Activated T-helper 2 cell treated with anti-CD3 and anti-CD28 coated beads, Interferon-gamma antibody, Interleukin-2, Interleukin-4, amounts not matched to agents 10 μg/mL and 5 μg/mL and 100 μg/mL, durations not matched to agents 14 hours and 24 hours and 36 hours (primary cell): ENCODE measurements at places on chromosomes 2 and 18. TPM values are rescaled to one million over a fixed set of nuclear protein-coding genes. Genes with fewer than 3 reads are reported as not detected.

The LOXL3 gene
- 1.7 and 2.1 TPM in 2 replicates for total RNA-seq

DNA sequence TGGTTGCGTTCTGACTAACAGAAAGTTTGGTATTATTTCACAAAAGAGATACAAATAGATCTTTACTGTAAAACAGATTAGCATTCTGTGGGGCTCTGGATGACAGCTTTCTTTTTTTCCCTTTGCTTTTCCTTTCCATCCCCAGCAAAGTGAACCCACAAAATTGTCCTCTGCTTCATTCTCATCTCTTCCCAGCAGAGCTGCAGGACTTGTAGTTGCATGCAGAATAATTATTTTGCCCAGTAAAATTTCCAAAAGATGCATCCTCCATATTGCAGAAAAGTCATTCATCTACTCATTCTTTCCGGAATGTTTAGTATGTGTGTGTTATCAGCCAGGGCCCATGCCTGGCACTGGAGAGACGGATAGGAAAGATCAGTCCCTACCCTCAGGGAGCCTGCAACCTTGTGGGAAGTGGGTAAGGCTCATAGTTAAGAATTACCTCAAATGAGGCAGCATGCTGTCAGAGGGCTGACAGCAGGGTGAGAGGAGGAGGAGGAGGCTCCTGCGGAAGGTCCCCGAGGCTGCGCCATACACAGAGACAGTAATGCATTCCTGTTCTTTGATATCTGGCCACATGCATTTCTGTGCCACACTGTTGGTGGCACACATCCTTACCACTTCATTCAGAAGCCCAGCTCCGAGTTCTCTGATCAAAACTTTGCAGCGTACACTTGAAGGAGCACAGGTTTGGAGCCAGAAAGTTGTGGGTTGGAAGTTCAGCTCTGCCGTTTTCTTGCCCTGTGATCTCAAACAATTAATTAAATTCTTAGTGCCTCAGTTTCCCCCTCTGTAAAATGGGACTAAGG lies 225.4 kb downstream of the MYCN start:
- no peak for DNase-seq

DNA sequence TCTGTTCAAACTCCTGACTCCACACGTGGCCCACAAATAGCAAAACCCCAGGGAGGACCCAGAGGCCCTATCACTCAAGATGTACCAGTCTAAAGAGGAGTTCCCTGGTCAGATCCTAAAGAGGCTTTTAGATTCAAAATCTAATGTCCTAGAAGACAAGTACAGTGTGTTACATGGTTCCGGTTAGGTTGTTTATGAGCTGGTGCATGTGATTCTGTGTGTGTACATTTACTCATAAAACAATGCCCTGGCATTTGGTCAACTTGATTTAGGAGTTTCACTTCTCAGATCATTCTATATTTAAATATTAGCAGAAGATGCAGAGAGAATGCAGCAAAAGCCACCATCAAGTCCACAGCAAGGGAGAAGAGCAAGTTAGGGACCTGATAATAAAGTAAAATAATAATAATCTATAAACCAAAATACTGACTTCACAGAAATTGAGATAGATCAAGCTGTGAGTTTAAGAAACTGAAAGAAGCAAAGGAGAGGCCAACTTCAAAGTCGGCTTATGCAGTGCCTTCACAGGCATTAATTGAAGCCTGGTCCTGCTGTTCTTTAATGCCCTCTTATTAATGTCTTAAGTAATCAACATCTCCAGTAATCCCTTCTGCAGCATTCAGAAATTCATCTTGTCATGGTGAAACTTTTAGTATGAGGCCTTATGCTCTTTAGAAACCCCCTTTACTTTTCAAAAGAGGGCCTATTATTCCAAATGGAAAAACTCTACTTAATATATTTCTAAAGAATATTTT lies 4.2 kb upstream of the AP1S3 start:
- DNase-seq, result no peak

- DNase-seq, result no peak
These were observed 63.4 kb downstream of the TET3 start for GRCh38 chr2:74048147-74048546.

The CDH7 gene
- not detected in 2 replicates for total RNA-seq

DNA sequence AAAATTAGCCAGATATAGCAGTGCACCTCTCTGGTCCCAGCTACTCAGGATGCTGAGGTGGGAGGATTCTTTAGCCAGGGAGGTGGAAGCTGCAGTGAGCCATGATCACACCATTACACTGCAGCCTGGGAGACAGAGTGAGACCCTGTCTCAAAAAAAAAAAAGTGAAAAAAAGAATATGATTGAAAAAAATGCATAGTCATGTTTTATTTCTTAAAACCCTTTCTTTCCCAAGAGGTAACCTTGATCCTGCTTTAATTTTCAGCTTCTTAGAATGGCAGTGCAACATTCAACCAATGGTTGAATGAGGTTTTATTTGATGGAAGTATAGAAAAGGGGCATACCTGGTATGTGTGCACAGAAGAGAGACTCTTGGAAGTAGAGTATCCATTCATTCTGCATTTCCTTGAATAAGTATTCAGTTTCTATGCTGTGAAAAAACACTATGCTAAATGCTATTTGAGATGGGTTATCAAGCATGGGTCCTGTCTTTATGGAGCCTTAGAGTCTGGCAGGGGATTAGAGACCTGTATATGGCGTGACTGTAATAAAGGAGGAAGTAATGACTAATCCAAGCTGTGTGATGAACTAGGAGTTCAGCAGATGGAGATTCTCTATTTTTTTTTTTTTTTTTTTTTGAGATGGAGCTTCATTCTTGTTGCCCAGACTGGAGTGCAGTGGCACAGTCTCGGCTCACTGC lies 146.3 kb downstream of the WDSUB1 start:
- no peak for DNase-seq

The GCA gene
- 11.2 and 11.7 TPM in 2 replicates for total RNA-seq

The CSRNP3 gene
- total RNA-seq, result not detected in 2 replicates

DNA sequence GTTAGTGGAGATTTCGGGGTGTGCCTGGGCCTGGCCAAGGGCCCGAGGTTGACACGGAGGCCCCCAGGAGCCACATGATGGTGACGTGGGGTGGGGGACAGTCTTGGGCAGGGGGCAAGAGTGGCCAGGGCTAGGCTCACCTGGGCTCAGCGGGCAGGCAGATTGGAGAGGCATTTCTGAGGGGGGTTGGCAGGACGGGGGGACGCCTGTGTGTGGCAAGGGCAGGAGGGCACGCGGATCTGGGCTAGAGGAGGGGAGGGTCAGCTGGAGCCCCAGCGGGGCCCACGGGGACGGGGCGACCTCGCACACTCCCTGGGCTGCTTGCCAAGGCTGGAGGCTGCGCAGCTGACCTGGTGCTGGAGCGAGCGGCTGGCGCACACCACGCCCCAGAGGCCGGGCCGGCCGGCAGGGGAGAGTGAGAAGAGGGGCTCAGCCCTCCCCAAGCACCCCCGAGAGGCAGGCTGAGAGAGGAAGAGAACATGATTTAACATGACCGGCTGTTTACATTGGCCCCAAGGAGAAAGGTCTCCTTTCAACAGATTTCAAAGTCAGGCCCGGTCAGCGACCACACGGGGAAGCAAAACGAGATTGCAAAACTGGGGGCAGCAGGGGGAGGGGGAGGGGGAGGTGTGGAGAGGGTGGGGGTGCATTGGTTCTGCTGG lies 38.0 kb upstream of the SNED1 start:
- DNase-seq, result peak; percentile 4
